ENCODE measurements at places on chromosomes 16 and 17.

- DNase-seq: no peak
These were observed 33.2 kb downstream of the VPS35L start for GRCh38 chr16:19588661-19589060.

DNA sequence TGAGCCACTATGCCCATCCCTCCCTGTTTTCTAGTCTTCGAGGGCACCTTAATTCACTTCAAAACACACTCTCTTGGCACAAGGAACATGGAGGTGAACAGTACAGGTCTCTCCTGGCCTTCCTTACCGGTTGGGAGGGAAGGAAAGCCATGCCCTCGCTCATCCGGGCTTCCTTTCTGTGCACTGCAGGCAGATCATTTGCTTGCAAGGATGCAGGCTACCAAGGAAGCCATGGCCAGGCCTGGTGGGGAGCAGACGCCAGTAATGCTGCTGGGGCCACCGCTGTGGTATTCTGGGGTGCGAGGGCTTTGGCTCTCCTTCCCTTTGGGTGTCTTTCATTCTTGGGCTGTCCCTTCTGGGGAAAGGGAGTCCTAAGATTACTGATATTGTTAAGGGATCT, 80.8 kb upstream of the DNAJA2 start:
- DNase-seq: no peak

DNA sequence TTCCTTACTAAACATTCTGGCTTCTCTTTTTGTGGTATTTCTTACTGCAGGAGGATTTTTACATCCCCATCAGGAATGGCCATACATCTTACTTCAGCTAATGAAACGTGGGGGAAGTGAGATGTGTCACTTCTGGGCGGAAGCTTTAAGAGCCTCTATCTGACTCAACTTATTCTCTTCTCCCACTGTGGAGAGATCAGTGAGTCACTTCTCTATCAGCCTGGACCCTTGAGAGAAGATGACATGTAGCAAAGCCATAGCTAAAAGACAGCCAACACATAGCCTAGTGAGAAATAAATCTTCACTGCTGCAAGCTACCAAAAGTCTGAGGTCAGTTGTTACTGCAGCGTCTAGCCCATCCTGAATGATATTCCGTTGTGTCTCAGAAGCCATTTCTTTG, 1066.7 kb upstream of the RBFOX1 start:
- DNase-seq: no peak

DNA sequence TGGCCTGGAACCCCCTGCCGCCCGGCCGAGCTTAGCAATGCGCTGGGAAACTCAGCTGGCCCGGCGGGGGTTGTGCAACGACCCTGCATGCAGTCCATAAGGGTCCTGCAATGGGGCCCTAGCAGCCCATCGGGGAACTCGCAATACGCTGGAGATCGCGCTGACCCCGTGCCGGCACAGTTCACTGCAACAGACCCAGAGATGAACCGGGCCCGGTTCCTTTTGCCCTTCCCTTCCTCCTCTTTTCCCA, 375 bp downstream of the SLC25A11 start:
- DNase-seq: no peak

GRCh38 chr17:2856727-2857126, 60.5 kb downstream of the RAP1GAP2 start:
- no peak for DNase-seq

DNA sequence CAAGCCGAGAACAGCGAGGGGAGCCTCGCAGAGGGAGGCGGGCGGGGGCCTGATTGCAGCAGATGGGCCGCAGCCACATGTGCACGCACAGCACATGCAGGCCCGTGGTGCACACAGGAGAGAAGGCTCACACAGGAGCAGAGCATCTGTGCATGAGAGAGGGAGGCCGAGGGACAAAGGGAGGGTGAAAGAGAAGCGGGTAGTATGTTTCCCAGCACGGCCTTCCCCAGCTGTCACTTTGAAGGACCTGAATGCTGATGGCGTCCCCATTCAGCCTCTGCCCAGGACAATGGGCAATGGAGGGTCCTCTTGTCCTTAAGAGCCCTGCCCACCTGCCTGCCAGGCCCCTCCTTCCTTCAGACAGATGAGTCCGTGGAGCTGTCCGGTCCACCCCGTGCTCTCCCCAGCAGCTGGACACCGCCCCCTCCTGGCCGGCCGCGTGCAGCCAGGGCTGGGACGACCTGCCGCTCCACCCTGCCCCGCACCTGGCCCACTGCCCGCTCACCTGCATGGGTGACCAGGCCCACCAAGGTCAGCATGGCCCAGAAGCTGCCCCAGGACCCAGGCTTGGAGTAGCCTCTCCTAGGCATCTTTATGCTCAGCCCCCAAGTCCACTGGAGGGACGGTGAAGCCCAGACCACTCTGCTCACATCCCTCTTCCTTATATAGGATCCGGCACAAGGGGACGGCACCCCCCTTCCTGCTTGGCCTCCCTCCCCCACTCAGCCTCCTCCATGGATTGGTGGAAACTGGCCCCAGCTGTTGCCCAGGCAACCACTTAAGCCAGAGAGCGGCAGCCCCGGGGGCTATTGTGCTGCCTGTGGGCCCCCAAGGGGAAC, at the start of gene BTBD17:
Gene BTBD17 (minus strand): TSS at position 639 of the 839 bp plus-strand sequence. CDS start 49 bp downstream, at position 590.
- no peak for DNase-seq

- DNase-seq: no peak
These were observed 211.9 kb upstream of the HS3ST3A1 start for GRCh38 chr17:13813347-13814240.

- peak; percentile 26 for DNase-seq
These were observed at the start of gene GPRC5B for GRCh38 chr16:19884611-19885450. Gene GPRC5B (minus strand): TSS chr16:19884848. CDS start chr16:19872845, 12,003 bp downstream.

- no peak for DNase-seq
These were observed 60.8 kb upstream of the CORO6 start for GRCh38 chr17:29683481-29683880.

DNA sequence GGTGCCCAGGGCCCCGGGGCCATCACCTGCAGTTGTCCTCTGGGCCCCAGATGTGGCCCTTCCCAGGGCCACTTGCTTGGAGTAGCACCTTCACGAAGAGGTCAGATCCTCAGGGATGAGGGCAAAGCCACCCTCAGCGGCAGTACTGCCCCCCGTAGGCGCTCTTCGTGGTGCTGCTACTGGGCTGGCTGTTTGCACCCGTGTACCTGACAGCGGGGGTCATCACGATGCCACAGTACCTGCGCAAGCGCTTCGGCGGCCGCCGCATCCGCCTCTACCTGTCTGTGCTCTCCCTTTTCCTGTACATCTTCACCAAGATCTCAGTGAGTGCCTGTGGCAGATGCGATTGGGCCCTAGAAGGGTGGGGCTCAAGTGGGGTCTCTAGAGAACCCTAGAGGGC, 2.6 kb downstream of the SLC5A2 start:
- DNase-seq: no peak

GRCh38 chr17:3766779-3767178, 34.2 kb downstream of the ITGAE start:
- no peak for DNase-seq

- no peak for DNase-seq
These were observed 46.6 kb upstream of the GRIN2A start for GRCh38 chr16:10228779-10229178.

DNA sequence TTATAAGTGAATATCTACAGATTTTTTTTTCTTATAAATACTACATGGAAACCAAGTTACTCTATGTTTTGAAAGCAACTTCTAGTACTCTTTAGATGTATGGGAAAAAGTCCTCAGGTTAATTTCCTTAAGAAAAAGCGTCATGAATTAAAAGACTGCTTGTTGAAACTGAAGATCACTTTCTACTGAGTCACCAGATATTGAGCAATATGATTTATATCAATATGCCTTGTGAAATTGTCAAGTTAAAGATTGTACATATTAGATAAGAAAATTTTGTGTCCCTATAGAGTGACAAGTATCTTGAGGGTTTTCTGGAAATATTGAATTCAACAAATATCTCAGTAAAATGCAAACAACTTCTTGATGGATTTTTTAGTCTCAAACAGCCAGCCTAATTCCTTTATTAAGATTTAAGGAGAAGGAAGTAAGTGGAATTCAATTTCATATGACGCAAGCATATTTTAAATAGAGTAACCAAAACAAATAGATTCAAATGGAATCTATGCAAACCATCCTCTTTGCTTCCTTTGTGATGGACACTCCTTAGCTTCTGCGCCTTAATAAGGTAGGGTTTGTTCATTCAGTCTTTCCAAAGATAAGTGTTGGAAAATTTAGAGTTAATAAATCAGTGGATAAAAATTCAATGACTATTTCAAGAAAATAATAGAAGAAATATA, 16.6 kb downstream of the KRT12 start:
- no peak for DNase-seq

DNA sequence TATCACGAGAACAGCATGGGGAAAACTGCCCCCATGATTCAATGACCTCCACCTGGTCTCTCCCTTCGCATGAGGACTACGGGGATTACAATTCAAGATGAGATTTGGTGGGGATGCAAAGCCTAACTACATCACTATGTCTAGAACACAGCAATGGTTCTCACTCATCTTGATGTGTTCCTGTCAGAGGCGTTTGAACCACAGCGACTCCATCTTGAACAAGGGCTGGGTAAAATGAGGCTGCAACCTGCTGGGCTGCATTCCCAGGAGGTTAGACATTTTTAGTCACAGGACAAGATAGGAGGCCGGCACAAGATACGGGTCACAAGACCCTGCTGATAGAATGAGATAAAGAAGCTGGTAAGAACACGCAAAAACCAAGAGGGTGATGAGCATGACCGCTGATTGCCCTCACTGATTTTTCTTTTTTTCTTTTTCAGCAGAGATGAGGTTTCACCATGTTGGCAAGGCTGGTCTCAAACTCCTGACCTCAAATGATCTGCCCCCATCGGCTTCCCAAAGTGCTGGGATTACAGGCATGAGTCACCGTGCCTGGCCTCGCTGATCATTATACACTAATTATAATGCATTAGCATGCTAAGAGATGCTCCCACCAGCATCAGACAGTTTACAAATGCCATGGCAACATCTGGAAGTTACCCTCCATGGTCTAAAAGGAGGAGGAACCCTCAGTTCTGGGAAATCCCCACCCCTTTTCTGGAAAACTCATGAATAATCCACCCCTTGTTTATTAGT, 3.0 kb upstream of the PPY start:
- no peak for DNase-seq

- DNase-seq: no peak
These were observed 4.4 kb upstream of the PIK3R5 start for GRCh38 chr17:8969901-8970300.

GRCh38 chr16:55471448-55472097, 7.4 kb upstream of the MMP2 start:
- no peak for DNase-seq

GRCh38 chr17:79033046-79033616, 9.2 kb downstream of the C1QTNF1 start:
- DNase-seq: no peak

DNA sequence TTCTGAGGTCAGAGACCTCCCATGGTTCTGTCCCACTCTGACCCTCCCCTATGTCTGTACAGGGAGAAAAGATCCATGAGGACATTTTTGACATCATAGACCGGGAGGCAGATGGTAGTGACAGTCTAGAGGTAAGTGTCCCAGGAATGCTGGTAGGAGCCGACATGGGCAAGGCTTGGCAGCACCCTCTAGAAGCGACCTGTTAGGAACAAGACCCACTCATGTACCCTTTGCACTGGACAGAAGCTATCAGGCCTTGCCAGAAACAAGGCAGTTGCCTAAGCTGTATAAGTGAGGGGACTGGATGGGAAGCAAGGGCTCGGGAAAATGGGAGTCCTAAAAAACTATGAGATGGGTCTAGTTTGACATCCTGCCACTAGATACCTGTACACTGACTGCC, 2.5 kb downstream of the TUBG1 start:
- DNase-seq: no peak

- no peak for DNase-seq
These were observed 20.3 kb downstream of the GPR142 start for GRCh38 chr17:74387365-74388218.

DNA sequence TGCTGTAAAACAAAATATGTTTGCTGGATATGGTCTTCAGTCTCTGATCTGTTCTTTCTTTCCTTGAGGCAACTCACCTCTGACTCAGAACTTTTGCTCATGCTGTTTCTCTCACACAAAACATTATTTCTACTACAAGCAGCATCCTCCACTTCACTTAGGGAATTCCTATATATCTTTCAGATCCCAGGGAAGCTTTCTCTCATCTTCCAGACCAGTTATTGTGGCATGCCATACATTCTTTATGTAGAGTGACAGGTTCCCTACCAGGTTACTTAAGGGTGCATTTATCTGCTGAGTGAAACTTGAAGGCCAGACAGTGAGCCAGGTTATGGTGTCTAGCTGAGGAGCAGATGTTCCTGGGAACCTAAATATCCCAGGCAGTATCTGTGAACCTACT, 1226.0 kb downstream of the CDH8 start:
- DNase-seq: no peak

- no peak for DNase-seq
These were observed 261.4 kb downstream of the MAP2K4 start for GRCh38 chr17:12282056-12282455.

GRCh38 chr16:74874123-74874522, 99.5 kb upstream of the FA2H start:
- no peak for DNase-seq

GRCh38 chr16:80530479-80530878, 10.3 kb upstream of the DYNLRB2 start:
- no peak for DNase-seq

- no peak for DNase-seq
These were observed 22.2 kb upstream of the MAP3K14 start for GRCh38 chr17:45338996-45339535.

DNA sequence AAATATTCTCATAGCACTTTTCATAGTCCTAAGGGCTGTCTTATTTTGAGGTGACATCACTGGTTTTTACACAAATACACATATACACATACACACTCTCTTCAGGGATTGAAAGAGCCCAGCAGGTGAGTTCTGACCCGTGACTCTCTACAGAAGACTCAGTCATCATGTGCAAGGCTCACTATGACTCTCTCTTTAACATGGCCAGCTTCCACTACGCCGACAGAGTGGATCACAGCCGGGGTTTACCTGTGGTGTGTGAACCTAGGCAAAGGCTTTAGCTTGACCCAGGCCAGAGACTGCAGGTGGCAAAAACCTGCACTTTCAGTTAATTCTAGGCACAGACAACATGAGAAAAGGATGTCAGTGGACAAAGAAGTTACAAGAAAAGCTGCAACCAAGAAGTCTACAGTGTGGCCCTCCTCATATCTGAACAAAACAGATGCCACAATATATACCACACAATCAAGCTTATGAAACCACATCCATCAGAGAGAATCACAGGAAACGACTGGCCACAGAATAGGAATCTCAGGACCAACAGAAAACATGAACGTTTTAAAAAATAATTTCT, 56.5 kb downstream of the CYTH1 start:
- no peak for DNase-seq

GRCh38 chr16:53946746-53947386, 242.9 kb downstream of the FTO start:
- DNase-seq: no peak

DNA sequence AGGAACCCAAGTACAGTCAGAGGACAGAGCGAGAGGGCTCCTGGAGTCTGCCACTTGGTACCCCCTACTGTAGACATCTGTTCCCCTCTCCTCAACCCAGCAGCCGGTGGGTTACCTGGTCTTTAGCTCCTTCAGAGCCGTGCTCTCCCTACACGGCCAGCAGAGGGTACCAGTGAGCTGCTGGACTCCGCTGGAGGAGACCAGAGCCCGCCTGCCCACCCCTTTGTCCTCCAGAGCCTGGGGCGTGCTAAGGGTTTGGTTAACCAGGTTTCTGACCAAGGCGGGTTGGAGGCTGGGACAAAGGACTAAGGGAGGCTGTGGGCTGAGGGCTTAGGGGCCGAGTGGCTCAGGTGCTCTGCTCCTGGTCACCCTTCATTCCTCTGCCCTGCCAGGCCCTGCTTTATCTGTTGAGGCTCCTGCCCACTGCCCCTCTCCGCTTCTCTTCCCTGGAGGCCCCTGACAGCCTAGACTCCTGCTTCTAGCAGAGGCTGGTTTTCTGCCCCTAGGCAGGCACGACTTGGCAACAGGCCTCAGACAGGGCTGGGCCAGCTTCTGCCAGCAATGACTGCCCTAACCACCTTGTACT, 2.7 kb upstream of the HSD11B2 start:
- DNase-seq: peak; percentile 33
